ENCODE measurements at places on chromosomes 6 and 20.

- no peak for DNase-seq
These were observed 67.1 kb downstream of the HDGFL1 start for GRCh38 chr6:22636452-22636851.

DNA sequence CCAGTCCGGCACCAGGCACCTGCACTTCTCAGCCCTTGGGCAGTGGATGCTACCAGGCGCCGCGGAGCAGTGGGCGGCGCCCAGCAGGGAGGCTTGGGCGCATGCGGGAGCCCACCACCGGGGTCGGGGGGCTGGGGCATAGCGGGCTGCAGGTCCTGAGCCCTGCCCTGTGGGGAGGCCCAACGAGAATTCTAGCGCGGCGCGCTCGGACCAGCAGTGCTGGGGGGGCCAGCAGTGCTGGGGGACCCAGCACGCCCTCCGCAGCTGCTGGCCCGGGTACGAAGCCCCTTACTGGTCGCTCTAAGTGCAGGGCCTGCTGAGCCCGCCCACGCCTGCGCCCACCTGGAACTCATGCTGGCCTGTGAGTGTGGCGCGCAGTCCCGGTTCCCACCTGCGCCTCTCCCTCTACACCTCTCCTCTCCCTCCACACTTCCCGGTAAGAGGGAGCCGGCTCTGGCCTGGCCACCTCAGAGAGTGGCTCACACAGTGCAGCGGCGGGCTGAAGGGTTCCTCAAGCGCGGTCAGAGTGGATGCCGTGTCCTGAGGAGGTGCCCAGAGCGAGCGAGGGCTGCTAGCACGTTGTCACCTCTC is 28.5 kb upstream of the SERPINB1 start:
- DNase-seq = no peak

- no peak for DNase-seq
These were observed 133.1 kb downstream of the ALDH8A1 start for GRCh38 chr6:134816780-134817179.

DNA sequence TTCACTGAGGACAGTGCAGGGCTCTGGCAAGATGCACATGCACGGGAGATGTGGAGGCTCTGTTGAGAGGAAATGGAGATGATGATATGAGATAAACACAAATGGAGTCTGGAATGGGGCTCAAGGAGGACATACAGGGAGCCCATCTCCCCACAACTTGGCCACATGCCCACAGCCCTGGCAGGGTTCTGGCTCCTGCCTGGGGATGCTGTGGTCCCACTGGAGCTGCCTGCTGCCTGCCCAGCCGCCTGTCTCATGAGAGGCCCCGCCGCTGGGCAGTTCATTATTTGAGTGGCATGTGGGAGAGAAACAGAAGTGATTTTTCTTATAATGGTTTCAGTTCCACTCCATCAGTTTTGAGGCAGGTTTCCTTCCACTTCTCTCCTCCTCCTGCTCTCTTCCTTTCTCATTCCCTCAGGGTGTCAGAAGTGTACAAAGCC is 133.6 kb upstream of the TRAF3IP2 start:
- DNase-seq = no peak

DNA sequence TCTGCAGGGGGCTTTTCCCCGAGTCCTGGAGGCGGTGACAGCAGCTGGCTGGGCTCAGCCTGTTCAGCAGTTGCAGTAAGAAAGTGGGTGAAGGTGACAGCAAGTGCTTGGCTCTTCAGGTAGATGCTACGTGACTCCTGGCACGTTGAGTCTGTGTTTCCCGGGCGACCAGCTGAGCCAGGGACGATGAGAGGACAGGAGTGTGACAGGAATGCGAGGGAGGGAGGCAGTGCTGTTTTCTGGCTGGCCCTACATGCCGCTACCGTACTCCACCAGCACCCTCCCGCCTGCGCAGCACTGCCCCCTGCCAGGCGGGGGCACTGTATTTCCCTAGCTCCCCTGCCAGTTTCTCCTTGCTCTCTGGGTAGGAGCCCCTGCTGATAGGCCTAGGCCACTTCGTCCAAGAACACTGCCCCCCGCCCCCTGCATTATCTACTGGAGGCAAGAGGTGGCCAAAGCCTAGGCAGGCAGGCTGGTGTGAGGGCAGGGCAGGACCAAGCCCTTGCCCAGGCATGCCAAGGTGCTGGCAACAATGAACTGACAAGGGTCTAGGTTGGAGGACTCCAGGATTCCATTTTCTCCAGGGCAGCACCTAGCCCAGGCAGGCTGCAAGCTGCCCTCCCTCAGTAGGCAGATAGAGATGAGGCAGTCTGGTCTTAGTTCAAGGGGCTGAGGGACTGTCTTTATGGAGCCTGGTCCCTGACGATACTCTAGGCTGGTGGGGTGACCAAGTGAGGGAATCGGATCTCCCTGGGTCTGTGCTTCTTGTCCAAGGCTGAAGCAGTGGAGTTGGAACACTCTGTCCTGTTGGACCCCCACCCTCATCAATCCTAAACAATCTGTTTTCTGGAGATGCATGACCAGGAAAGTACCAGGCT is 19.2 kb downstream of the MRPS18A start:
- DNase-seq = peak; percentile 79

- DNase-seq = no peak
These were observed 95.3 kb downstream of the NFATC2 start for GRCh38 chr20:51447097-51447764.

Measured in NB4 (cell line).